ENCODE measurements at places on chromosomes 4 and X.
A peak's percentile ranks its signal among the peaks of the same experiment; 100 is the strongest.

GRCh38 chr4:77695774-77696173 lies 90.2 kb downstream of the CXCL13 start:
- peak; percentile 97 for DNase-seq

DNA sequence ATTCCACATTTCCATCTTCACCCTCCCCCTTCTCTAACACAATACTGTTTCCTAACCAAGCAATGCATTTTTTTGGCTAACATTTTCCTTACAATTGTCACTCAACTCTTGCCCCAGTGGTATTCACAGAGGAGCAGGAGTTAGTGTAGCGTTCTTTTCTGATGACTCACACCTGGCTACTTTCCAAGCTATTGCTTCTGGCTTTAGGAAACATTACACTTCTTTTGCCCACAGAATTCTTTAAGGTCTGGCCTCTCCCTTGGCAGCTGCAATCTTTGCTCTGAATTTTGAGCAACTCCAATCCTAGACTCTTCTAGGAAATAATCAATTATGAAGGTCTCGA lies 27.5 kb upstream of the PDGFC start:
- DNase-seq = peak; percentile 98

- no peak for DNase-seq
These were observed 155.4 kb upstream of the FTHL17 start for GRCh38 chrX:31227250-31227649.

- peak; percentile 53 for DNase-seq
These were observed 195.0 kb upstream of the CLNK start for GRCh38 chr4:10879411-10880110.

DNA sequence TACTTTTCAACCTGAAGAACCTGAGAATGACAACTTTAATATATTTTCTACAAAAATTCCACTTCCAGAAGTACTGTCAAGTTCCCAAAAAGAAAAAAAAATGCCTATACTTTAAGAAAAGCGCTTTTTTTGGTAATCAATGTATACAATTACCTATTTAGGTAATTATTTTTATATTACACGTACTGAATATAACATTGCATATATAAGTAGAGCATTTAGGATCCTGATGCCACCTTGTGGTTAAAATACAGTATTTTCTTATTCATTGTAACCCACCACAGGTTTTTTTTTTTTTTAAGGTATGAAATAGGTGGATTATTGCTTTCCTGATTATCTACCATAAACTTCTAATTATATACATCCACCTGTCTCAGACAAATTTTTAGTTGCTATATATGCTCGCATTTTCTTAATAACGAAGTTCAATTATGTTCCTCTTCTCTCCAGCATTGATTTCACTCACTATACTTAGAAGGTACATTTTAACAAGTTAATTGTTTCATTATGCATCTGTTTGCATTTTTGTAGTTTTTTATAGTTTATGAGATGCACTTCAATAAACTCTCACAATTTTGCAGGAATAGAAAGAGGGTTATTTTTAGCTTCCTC lies 5.2 kb downstream of the MAP9 start:
- DNase-seq = peak; percentile 37

DNA sequence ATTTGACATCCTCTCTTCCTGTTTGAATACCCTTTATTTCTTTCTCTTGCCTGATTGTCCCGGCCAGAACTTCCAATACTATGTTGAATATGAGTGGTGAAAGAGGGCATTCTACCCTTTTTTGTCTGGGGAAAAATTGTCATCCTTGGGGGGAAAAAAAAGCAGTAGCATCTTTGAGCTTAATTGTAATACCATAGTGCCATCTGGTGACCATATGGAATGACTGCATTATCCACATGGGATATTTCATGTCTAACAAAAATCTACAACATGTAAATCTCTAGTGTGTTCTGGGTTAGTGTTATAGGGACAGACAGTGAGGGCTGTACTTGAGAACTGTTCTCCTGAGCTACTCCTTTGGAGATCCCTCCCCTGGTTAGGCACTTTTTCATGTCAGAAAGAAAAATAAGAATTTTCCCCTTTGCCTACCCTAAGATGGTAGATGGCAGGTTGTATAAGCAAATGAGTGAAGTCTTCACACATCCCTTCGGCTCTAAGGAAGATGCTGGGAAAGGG lies 26.0 kb downstream of the CAPN6 start:
- peak; percentile 14 for DNase-seq

- DNase-seq = no peak
These were observed 44.9 kb downstream of the CLNK start for GRCh38 chr4:10639664-10640063.

- DNase-seq = no peak
These were observed 20.3 kb upstream of the DHX15 start for GRCh38 chr4:24604558-24605214.

DNA sequence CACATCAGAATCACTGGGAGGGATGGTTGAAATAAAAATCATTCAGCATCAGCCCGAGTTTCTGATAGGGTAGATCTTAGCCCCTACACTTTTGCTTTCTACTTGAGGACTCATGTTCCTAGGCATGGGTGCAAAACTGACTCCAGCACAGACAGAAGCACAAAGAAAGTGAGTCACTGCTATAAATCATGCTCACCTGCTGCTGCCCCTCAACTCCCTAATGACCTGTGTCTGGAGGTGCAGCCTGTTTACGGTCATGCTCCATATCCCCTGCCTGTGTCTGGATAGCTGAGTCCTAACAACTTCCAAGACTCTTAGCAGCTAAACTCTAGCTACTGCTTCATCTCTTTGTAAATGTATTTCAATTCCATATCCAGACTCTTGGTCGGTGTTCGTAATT lies 57.8 kb downstream of the ADGRA3 start:
- no peak for DNase-seq

- DNase-seq = peak; percentile 91
These were observed 153.7 kb downstream of the CBR4 start for GRCh38 chr4:168856312-168856711.

GRCh38 chr4:19194672-19195071 lies 1057.0 kb upstream of the SLIT2 start:
- no peak for DNase-seq

- no peak for DNase-seq
These were observed 155.3 kb upstream of the ADGRL3 start for GRCh38 chr4:61044837-61045236.

- DNase-seq = no peak
These were observed 360.4 kb upstream of the NWD2 start for GRCh38 chr4:36884151-36884550.

GRCh38 chr4:16544869-16545268 lies 318.6 kb upstream of the TAPT1 start:
- no peak for DNase-seq

All from astrocyte of the spinal cord (primary cell).